Activated CD4-positive, alpha-beta memory T cell treated with anti-CD3 and anti-CD28 coated beads for 36 hours (primary cell): ENCODE measurements at places on chromosomes 3 and 15. TPM values are rescaled to one million over a fixed set of nuclear protein-coding genes. Genes with fewer than 3 reads are reported as not detected.

The ANKRD63 gene
- total RNA-seq = not detected

The POC1A gene
- 30.5 TPM for total RNA-seq

The ITGA11 gene
- total RNA-seq = 0.59 TPM

The GOLGA6L10 gene
- total RNA-seq = 1.3 TPM

The LRRC34 gene
- 2.9 TPM for total RNA-seq

The FEZF2 gene
- not detected for total RNA-seq

- no peak for DNase-seq
Observed at GRCh38 chr3:142886940-142887339, 1.9 kb downstream of the PCOLCE2 start.

DNA sequence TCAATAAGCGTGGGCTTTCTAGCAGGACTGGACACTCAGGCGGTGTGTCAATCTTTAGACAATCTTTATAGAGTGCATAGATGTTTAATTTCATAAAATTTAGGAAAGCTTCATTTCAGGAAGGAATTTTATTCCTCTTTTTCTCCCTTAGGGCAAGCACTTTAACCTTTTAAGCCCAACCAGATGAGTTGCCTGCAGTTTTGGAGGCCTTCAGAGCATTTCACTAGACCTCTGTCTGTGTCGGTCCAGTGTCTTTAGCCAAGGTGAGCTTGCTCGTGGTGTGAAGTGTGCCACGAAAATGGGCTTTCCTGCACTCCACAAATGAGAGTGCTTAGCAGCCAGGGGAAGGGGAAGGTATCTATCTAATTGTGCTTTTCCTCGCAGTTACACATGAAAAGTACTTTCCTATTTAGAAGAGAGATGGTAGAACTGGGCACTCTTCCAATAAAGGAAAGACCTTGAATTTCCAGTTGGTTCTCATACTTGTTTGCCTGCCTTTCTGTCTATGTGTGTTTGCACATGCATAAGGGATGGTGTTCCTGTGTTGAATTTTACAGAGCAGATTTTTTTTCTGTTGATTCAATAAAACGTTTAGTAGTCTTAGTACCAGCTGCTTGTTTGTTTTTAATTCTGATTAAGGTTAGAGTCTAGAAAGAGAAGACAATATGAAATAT, 53.6 kb downstream of the FEZF2 start:
- DNase-seq = no peak

GRCh38 chr3:114939920-114940319, 207.2 kb downstream of the ZBTB20 start:
- DNase-seq = no peak

DNA sequence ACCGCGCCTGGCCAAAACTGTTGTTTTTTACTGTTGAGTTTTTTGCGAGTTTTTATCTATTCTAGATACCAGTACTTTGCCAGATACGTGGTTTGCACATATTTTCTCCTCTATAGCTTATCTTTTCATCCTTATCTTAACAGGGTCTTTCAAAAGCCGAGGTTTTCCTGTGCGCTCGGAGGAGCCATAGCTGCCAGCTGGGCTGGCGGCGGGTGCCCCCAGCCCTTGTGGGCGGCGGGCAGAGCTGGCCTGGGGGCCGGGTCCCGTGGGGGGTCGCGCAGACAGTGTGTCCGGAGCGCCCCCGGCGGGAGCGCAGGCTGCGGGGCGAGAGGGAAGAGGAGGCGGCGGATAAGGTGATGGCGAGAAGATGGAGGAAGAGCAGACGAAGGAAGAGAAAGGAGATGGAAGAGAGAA, 11.1 kb upstream of the EIF4A2 start:
- no peak for DNase-seq

- no peak for DNase-seq
Observed at GRCh38 chr15:68734881-68735280, 85.8 kb downstream of the ANP32A start.

DNA sequence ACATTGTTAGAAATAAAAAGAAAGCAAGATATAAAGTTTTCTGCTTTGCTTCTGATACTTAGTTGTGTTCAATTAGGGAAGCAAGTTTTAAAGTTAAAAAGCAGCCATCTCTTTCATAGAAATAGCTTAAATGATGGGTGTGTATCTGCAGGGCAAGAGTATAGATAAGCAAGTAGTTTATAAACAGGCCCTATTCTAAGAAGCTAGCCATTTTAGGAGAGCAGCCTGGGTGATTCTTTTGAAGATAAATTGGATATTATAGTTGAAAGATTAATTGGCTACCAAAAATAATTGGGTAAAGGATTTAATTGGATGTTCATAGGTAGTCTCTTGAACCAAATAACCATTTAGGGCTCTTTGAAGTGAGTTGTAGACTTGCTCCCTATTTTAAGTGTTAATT, 5.6 kb downstream of the EIF3J start:
- no peak for DNase-seq

DNA sequence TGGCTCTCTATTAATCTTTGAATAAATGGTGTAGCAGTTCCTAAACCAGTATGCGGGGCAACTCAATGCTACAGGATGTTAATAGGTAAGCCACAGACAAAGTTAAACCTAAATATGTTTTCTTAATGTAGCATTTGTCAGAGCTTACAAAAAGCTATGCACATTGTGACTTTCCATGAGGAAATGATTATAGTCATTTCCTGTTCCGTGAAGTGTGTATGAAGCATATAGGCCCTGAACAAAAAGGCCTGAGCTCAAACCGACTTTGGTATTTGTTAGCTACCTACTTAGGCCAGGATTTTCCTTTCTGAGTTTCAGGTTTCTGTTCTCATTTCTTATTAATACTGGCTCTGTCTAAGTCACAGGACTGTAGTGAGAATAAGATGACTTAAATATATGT, 14.2 kb downstream of the ZNF80 start:
- DNase-seq = no peak

GRCh38 chr15:80055933-80056332, 3.5 kb upstream of the ZFAND6 start:
- DNase-seq = no peak

DNA sequence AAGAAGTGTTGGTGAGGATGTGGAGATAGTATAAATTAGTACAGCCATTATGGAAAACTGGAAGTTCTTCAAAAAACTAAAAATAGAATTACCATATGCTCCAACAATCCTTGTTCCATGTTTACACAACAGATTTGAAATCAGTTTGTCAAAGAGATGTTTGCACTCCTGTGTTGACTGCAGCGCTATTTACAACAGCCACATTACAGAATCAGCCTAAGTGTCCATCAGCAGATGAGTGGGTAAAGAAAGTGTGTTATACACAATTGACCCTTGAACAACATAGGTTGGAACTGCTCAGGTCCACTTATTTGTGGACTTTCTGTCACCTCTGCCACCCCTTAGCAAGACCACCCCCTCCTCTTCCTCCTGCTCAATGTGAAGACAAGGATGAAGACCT, 34.7 kb downstream of the LMLN start:
- DNase-seq = no peak

- DNase-seq = peak; percentile 13
Observed at GRCh38 chr3:8972639-8973038, 9.4 kb upstream of the RAD18 start.

- no peak for DNase-seq
Observed at GRCh38 chr15:29343229-29343628, 73.6 kb upstream of the NSMCE3 start.

- no peak for DNase-seq
Observed at GRCh38 chr3:163450698-163451097, 1627.6 kb downstream of the SI start.

DNA sequence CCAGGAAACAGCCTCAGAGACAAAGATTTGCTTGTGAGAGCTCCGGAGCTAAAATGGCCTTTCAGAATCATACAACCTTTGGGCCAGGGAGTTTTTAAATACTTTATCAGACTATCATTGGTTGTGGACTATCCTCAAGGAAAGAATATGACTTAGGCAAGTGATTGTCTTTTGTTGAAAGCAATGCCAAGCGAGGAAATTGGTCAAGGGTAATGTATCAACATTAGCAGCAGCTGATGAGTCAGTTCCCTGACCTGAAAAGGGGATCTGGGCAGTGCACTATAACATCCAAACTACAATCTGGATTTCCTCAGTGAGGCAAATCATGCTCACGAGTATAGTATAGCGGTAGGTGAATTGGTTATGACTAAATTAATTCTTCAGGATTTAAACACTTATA, 303.6 kb downstream of the LSAMP start:
- DNase-seq = no peak

- no peak for DNase-seq
Observed at GRCh38 chr15:41842229-41842628, 3.6 kb downstream of the PLA2G4B start.

- DNase-seq = no peak
Observed at GRCh38 chr15:38864827-38865581, 300.4 kb upstream of the RASGRP1 start.

DNA sequence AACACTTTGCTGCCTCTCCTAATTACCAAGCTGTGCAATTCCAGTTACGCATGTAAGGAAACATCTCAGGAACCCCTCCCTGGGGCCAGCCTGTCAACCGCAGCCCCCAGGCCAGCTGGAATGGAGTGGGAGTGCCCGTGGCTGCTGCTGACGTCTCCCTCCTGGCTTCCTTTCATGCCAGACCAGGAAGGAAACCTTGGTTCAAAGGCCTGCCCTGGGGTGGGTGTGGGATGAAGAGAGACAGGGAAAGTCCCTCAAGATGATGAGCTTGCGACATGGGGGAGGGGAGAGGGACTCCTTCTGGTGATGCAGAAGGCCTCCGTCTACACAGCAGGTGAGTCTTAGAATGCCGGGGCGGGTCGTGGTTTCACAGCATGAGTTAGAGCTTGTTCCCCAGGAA, 11.4 kb upstream of the CYP11A1 start:
- DNase-seq = peak; percentile 84

DNA sequence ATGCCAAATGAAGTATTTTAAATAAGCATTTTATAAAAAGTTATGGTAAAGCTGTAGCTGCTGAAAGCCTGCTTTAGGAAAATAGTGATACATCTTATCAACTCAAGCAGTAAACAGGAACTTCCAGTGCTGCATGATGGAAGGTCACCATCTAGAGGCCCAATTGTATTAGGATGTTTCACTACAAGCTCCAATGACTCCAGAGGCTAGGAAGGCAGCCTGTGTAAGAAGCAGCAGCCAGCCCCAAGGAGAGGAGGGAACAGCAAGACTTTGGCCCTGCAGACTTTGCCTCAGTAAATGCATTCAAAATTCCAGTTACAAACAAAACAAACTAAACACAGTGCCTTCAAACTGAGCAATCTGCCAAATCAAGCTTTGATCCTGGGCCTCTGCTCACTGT, 32.1 kb downstream of the ILDR1 start:
- DNase-seq = no peak

GRCh38 chr3:4494895-4495264, 1.7 kb downstream of the ITPR1 start:
- DNase-seq = no peak
